ENCODE measurements at places on chromosomes 13 and 19.

DNA sequence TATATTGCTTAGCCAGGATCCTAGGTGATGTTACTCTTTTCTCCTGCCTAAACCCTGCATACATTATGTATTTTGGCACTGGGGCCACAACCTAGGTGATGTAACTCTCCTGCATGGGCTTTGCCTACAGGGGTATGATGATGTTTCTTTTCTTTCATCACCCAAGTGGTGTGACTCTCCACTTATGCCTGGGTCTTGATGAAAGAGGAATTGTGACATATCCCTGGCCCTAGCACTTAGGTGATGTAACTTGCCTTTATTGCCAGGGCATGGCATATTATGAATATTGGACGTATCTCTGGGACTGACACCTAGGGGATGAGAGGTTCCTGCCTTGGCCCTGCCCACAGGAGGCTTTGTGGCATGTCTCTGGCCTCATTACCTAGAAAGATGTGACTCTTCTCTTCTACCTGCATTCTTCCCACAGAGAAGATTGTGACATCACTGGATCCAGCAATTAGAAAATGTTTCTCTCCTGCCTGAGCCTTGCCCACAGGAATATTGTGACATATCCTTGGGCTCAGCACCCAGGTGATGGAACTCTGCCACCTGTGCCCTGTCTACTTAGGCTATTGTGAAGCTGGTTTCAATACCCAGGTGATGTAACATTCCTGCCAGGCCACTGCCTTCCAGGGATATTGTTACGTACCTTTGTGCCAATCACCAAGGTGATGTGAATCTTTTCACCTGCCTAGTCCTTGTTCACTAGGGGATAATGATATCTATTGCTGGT, 27.3 kb upstream of the ZNF254 start:
- DNase-seq = no peak

GRCh38 chr13:41864658-41865057, 96.3 kb downstream of the VWA8 start:
- DNase-seq = no peak

DNA sequence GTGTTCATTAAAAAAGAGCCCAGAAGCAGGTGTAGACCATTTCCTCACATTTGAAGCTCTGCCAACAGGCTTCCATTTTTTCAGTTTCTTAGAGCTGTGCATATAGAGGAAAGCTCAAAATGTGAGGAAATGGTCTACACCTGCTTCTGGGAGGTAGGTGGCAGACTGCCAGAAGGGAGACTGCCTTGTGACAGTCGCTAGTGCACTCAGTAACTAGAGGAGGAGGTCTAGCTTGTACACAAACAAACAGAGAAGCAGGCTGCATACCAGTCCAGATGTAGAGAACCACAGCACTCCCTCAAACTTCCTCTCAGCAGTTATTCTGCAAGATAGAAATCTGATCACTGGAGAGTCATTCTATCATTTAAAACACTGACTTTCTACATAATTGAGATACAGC, 800.2 kb downstream of the EFNB2 start:
- peak; percentile 16 for DNase-seq

GRCh38 chr13:95341441-95341840, 40.2 kb upstream of the ABCC4 start:
- no peak for DNase-seq

DNA sequence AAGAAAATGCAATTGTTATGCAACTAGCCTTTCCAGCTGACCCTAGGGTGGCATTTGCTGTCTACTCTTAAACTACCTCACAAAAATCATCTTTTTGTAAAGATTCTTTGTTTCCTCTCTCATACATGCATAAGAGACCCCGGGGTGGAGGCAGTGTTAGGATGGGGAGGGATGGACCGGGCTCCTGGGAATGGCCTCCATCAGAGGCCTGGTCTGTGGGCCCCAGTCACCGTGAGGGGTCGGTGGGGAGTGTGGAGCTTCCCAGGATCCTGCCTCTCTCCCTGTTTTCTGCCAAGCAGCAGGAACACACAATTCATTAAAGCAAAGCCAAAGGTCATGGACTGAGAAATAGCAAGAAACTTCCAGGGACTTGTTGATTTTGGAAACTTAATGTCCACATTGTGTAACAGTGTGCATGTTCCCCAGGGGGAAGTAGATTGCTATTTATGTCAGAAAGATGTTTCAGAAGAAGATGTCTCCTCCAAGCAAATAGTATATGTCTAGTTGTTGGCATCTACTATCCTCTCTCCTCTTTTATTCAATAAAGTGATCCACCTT, 241.4 kb downstream of the ENOX1 start:
- no peak for DNase-seq

- DNase-seq = no peak
Measured at GRCh38 chr19:29724102-29724641, 9.1 kb upstream of the C19orf12 start.

GRCh38 chr19:55173714-55174409, 6.2 kb downstream of the SYT5 start:
- peak; percentile 51 for DNase-seq

GRCh38 chr19:10290876-10291553, 1.3 kb downstream of the ICAM5 start:
- peak; percentile 42 for DNase-seq

DNA sequence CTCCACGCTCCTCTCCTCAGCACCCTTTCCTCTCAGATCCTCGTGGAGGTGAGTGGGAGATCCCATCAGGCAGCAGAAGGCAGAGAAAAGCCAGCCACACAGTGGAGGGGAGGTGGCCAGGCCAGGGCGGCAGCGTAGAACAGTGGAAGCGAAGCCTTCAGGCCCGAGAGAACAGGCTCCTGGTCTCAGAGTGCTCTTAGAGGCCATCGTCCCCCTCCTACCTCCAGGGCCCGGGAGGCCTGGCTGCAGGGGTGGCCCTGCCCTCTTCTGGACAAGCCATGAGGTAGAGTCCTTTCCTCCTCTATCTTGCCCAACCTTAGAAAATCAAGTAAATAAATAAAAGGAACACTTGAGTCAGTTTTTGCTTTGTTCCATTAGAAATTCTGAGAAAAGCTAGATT, 202.0 kb downstream of the KATNAL1 start:
- DNase-seq = no peak

DNA sequence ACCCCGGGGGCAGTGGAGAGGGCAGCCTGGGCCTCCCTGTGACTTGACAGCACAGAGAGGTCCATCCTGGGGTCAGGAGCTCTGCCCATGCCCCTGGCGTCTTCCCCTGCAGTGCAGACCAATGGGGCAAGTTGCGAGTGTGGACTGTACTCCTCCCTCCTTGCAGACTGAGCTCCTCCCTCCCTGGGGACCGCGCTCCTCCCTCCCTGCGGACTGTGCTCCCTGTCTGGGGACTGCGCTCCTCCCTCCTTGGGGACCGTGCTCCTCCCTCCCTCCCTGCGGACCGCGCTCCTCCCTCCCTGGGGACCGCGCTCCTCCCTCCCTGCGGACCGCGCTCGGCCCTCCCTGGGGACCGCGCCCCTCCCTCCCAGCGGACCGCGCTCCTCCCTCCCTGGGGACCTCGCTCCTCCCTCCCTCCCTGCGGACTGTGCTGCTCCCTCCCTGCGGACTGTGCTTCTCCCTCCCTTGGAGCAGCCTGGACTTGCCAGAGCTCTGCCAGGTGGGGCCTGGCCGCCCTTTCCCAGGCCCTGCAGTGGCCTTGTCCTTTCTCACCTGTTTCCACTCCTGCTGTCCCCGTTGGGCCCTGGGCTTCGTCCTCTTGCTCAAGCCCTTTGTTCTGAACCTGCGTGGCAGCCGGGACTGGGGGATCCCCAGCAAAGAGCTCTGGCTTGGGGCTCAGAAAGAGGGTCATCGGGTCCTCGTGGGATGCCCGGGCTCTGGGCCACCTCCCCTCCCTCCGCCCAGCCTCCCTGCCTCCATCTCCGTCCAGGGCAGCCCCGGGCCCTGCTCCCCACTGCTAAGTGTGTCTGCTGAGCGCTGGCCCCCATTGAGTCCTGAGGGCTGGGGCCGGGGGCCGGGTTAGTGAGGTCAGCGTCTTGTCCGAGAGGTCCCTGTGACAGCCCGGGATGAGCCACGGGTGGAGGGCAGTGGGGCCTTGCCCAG, 6.8 kb downstream of the GAMT start:
- DNase-seq = no peak

GRCh38 chr13:94696171-94696570, 16.2 kb downstream of the SOX21 start:
- DNase-seq = no peak

Data from SJCRH30 (cell line).